H1 (cell line): ENCODE measurements at places on chromosomes 6 and 20.

GRCh38 chr6:38784506-38785235, 69.6 kb downstream of the DNAH8 start:
- H3K4me1 ChIP-seq = no peaks in the 10 kb centered on the region; the same call in 1 of the 2 replicates
- H3K4me3 ChIP-seq = no peak overlapping the region
- no peak overlapping the region for H3K27ac ChIP-seq
- H3K36me3 ChIP-seq = no peaks in the 10 kb centered on the region

- H3K27ac ChIP-seq = no peak overlapping the region
- H3K4me1 ChIP-seq = no peaks in the 10 kb centered on the region
- DNase-seq = no peak
- H3K36me3 ChIP-seq = no peaks in the 10 kb centered on the region
- H3K27me3 ChIP-seq = no peaks in the 10 kb centered on the region; the same call in 1 of the 2 replicates
Observed at GRCh38 chr20:4689220-4689619, 32.5 kb upstream of the PRND start.

GRCh38 chr20:51402201-51402600, 140.3 kb downstream of the NFATC2 start:
- no peak for DNase-seq
- H3K27ac ChIP-seq = no peak overlapping the region
- H3K27me3 ChIP-seq = no peaks in the 10 kb centered on the region
- no peaks in the 10 kb centered on the region for H3K36me3 ChIP-seq
- no peak overlapping the region for H3K4me3 ChIP-seq

DNA sequence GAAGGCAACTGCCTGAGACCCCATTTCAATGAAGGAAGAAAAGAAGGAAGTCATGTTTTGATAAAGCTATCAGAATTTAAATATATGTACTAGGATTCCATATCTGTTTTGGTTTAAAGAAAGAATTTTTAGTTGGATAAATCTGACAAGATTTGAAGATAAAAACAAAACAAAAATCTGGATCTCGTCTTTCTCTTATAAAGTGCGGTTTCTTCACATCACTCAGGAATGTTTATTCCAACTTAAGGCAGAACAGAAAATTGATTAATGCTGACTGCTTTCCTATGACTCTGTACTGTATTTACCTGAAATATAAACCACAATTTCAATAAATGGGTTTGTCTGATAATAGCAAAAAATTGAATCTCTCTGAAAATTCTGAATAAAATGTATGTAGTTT, 439.7 kb downstream of the RFPL4B start:
- no peak for DNase-seq
- no peak overlapping the region for H3K4me3 ChIP-seq
- H3K36me3 ChIP-seq = no peaks in the 10 kb centered on the region
- no peak overlapping the region for H3K27ac ChIP-seq
- H3K27me3 ChIP-seq = no peaks in the 10 kb centered on the region

DNA sequence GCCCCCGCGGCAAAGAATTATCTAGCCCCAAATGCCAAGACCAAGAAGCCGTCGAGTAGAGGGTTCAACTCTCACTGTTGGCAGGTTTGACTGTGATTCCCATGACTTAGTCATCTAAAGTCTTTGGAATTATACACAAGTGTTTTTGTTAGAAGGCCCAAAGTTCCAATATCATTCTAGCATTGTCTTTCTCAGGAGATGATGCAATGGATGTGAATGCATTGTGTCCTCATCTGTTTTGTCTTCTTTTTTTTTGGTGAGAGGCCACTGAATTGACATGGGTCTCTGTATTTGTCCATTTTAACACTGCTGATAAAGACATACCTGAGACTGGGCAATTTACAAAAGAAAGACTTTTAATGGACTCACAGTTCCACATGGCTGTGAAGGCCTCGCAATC, 290.5 kb upstream of the ZFP64 start:
- no peak for DNase-seq
- no peaks in the 10 kb centered on the region for H3K27me3 ChIP-seq
- H3K36me3 ChIP-seq = no peaks in the 10 kb centered on the region
- no peaks in the 10 kb centered on the region for H3K4me1 ChIP-seq
- no peak overlapping the region for H3K4me3 ChIP-seq

DNA sequence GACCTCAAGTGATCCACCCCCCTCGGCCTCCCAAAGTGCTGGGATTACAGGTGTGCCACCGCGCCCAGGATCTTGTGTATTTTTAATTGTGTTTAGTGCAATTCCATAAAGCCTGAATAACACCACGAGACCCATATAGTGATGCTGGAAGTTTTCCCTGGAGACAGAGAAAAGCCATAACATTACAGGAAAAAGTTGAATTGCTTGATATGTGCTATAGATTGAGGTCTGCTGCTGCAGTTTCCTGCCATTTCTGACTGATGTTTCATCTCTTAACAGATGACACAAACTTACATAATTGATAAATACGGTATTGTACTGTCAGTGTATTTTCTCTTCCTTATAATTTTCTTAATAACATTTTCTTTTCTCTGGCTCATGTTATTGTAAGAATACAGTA, 7.3 kb upstream of the UBD start:
- DNase-seq = no peak
- no peaks in the 10 kb centered on the region for H3K27me3 ChIP-seq
- H3K4me3 ChIP-seq = no peak overlapping the region
- H3K27ac ChIP-seq = no peak overlapping the region
- H3K36me3 ChIP-seq = no peaks in the 10 kb centered on the region

GRCh38 chr6:23213651-23214050, 644.3 kb downstream of the HDGFL1 start:
- no peaks in the 10 kb centered on the region for H3K27me3 ChIP-seq
- H3K36me3 ChIP-seq = no peaks in the 10 kb centered on the region
- no peak overlapping the region for H3K27ac ChIP-seq
- no peaks in the 10 kb centered on the region for H3K4me1 ChIP-seq

DNA sequence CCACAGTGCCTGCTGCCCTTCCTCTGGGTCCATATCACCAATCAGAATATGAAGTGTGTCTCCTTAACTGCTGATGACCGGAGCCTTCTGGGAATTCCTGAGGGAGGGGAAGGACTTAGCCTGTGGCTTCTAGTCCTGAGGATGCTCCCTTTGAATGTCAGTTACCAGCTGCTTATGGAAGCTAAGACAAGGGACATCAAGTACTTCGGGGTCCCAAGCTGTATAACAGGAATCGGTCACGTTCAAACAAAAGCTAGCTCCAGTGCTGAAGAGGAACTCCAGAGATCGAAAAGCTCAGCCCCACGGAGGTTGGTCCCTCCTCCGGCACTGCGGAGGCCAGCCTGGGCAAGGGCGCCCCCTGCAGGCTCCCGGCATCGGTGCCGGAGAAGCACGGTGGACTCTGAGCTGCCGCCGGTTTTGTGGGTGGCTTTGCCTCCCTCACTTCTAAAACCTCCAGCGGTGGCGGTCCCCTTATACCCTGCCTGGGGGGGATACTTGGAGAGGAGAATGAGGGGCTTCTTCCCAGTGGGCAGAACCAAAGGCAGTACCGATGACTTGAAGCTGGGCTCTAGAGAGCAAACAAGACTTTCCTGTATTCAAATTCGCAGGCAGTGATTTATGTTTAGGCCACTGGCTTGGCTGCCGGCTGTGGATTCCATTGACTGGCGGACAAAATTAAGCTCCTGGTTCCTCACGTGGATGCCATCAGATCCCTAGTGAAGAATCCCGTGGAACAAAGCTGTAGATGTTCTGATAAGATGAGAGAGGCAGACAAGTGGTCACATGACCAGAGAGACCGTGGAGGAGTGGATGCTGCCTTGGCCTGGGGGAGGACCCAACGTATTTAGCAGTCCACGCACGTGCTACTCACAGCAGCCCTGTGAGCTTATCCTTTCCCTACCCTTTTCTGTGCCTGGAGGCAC, 16.2 kb upstream of the UBR2 start:
- H3K27ac ChIP-seq = no peak overlapping the region
- H3K4me3 ChIP-seq = peak overlapping the region; percentile 55
- no peaks in the 10 kb centered on the region for H3K36me3 ChIP-seq
- DNase-seq = no peak
- H3K4me1 ChIP-seq = no peaks in the 10 kb centered on the region

DNA sequence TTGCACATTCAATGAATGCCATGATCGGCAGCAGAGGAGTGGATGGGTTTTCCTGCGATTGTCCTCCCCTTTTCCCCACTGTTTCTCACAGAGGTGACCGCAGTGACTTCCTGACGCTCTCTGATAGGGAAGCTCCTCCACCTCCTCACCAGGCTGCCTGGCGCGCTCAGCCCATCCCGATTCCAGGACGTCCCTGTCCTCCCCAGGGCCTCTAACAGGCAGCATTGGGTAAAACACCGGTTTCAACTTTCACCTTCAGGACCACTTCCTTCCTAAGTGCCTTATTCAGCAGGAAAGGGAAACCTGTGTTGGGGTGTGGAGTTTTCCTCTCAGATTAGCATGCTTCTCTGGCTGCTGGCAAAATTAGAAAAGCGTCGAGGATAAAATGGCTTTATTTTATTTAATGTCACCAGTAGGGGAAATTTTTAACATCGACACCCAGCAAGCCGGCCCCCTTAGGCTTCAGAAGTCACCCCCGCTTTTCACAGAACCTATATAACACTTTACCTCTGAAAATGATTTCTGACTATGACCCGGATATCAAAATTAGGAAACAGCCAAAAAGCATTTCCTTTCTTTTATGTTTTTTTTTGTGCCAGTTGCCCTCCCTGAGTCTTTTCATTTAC, 570.4 kb upstream of the GJE1 start:
- no peak overlapping the region for H3K27ac ChIP-seq
- no peak overlapping the region for H3K4me3 ChIP-seq
- no peaks in the 10 kb centered on the region for H3K4me1 ChIP-seq
- H3K36me3 ChIP-seq = no peaks in the 10 kb centered on the region

DNA sequence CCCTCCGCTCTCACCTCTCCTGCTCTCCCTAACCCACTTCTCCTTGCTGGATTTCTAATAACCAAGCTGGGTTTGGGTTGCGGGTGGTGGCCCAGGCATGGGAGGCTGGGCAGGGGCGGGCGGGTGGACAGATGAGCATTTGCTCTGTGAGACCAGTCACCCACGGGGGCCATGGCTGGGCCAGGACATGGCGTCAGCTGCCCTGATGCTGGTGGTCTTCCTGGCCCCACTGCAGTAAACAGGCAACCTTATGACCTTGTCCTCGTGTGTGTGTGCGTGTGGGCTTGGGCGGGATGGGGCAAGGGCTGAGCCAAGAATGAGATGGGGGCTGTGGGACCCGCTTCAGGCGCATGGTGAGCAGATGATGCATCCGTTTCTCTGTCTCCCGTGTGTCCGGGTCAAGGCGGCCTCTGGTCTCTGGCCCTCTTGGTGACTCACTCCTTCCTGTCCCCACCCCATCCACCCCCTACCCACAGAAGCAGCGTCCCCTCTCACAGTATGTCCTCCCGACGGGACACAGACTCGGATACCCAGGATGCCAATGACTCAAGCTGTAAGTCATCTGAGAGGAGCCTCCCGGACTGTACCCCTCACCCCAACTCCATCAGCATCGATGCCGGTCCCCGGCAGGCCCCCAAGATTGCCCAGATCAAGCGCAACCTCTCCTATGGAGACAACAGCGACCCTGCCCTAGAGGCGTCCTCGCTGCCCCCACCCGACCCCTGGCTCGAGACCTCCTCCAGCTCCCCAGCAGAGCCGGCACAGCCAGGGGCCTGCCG, 41.4 kb upstream of the MYL9 start:
- peaks cover 19% of the 10 kb centered on the region for H3K36me3 ChIP-seq
- no peaks in the 10 kb centered on the region for H3K27me3 ChIP-seq
- no peak overlapping the region for H3K27ac ChIP-seq

GRCh38 chr20:3000852-3001523, 42.4 kb upstream of the GNRH2 start:
- H3K27ac ChIP-seq = no peak overlapping the region
- H3K4me1 ChIP-seq = 0 out of 2 replicates have a peak, but pooled peaks cover 4% of the 10 kb centered on the region
- no peak overlapping the region for H3K4me3 ChIP-seq
- no peak for DNase-seq
- H3K27me3 ChIP-seq = no peaks in the 10 kb centered on the region
- no peaks in the 10 kb centered on the region for H3K36me3 ChIP-seq

DNA sequence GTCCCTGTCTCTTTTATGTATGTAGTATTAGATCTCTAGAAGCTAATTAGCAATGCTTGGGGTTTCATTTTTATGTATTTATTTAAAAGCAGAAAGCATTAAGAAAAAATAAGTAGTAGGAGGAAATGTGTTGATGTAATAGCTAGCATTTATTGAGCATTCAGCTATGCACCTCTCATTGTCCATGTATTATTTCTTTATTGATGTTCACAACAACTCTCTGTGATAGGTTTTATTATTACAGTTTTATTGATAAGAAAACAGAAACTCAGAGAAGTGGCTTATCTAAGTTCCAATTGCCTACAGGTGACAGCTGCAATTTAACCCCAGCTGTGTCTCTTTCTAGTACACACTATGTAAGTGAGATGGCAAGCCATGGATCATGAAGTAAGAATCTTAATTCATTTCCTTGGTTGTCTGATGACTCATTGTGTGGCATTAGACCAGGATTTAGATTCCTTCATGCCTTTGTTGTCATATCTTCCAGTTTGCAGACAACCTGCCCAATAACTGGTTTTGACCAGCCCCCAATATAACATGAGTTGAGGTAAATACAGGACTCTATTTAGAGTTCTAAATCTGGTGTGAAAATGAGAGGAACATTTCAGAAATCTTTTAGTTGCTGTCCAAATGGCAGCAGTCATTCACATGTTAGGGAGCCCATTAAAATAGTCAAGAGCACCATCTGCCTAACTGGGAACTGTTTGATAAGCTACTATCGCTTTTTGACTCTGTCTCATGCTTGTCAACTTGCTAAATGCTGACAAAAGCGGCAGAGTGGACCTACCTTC, 170.8 kb upstream of the PHACTR1 start:
- H3K4me3 ChIP-seq = no peak overlapping the region
- no peaks in the 10 kb centered on the region for H3K4me1 ChIP-seq
- no peaks in the 10 kb centered on the region for H3K27me3 ChIP-seq
- no peaks in the 10 kb centered on the region for H3K36me3 ChIP-seq
- DNase-seq = no peak
- no peak overlapping the region for H3K27ac ChIP-seq

DNA sequence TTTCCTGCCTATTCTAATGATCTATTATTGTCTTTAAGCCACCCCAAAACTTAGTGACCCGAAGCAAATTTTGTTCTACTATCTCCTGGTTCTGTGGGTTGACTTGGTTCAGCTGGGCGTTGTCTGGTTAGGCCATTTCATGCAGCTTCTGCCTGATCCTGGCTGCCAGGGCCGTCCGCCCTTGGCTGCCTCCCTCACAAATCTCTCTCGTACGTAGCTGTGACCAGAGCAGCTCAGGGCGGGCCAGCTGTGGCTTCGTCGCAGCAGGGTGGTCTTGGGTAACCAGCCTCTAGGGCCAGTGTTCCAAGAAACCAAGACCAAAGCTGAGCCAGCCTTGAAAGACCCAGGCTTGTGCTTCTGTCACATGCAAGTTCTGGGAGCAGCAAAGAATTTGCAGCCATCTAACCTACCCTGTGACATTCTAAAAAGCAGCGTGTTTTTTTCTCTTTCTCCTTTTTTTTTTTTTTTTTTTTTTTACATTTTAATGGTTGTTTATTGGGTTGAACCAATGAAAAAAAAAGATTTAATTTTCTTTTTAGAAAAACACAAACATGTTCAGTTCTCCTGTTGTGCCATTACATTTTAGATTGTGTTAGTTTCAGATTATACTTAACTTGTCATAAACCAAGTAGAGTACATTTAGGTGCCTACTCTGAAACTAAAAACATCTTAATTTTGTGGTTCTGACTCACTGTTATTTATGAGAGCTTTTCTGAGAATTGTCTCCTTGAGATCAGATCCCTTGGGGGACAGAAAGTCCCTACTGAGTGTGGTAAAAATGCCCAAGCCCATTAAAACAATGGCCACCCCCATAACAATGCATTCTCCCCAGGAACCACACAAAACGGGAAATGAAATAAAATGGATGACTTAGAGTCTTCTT, 83.9 kb downstream of the ZDHHC14 start:
- H3K27me3 ChIP-seq = no peaks in the 10 kb centered on the region
- DNase-seq = no peak
- H3K4me3 ChIP-seq = no peak overlapping the region
- no peak overlapping the region for H3K27ac ChIP-seq
